Activated T-helper 17 cell treated with anti-CD3 and anti-CD28 coated beads, Interleukin-2, amount 50 U/mL, for 72 hours (primary cell): ENCODE measurements at places on chromosomes 13 and 19.

DNA sequence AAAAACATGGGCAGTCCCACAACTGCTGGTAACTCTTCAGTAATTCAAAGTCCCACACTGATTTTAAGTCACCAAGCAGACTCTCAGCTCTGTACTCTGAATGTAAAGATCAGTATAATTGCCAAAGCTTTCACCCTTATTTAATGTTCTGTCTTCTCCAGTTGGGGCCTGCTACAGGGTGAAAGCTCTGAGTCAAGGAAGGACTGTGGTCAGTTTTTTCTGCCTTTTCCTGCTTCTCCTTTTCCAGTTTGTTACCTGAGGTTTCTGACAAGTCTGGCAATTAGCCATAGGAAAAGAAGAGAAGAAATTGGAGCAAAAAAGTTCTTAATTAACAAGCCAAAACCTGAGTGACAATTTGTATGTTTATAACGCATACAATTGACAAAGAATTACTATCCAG lies 279.3 kb downstream of the RBM26 start:
- ATAC-seq = no peak

DNA sequence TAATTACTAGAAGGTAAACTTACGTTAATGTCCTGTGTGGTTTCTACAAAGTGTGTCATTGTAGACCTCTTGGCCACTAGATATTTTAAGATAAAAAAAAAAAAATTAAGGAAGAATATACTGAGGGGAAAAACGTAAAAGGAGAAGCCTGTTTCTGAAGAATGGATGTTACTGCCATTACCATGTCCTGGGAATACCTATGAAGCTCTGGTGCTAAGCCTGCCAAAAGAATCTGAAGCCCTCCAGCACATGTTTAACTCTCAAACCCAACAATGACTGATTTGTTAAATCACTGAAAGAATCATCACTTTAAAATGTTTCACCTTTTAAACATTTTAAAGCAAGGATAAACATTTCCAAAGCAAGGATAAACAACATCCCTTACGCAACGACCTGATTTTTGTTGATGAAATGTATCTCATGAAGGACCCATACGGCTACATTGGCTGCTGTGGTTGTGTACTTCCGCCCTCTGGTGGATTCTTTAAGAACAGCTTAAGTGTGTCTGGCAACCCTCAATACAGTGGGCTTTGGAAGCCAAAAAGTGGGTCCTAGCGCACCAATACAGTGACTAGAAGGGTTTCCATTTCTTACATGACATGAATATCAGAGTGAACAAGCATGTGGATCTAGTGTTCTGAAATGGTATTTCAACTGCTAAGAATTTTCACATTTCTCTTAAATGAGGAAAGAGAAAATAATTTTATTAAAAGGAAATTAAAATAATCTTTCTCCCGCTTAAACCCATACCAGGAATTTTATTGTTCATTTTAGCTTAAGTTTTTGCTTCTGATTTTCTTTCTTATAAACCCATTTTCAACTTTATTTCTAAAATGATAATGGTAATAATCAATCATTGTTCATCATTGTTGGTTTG lies 74.5 kb upstream of the RAP2A start:
- ATAC-seq = peak; percentile 83

DNA sequence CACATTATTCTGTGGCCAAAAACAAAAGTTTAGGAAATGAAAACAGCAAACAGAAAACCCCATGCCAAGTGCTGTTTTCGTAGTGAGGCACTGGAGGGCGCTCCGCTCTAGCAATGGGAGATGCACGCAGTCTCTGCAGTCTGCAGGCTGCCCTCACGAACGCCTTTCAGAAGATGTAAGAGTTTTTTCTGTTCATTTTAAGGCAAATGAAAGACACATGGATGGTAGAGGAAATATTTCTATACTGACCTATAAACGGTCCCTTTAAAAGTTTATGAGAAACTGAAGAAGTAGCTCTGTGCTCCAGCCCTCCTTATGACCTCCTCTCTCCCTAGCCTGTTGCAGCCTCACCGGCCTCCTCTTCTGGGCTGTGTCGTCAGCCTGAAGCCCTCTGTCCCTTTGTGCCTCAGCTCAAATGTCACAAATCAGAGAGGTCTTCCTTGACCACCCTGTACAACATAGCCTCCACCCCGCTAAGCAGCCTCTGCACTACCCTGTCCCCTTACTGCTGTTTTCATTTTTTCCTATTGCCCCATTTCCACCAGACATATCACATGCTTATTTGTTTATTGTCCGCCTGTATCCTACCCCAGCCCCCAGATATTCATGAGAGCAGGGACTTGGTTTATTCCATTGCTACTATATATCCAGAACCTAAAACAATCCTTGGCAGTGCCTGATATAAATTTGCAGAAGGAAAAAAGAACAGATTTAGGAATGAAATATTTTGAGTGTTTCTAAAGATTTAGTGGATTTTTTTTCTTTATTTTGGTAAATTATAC lies 116.4 kb downstream of the TM9SF2 start:
- ATAC-seq = no peak

DNA sequence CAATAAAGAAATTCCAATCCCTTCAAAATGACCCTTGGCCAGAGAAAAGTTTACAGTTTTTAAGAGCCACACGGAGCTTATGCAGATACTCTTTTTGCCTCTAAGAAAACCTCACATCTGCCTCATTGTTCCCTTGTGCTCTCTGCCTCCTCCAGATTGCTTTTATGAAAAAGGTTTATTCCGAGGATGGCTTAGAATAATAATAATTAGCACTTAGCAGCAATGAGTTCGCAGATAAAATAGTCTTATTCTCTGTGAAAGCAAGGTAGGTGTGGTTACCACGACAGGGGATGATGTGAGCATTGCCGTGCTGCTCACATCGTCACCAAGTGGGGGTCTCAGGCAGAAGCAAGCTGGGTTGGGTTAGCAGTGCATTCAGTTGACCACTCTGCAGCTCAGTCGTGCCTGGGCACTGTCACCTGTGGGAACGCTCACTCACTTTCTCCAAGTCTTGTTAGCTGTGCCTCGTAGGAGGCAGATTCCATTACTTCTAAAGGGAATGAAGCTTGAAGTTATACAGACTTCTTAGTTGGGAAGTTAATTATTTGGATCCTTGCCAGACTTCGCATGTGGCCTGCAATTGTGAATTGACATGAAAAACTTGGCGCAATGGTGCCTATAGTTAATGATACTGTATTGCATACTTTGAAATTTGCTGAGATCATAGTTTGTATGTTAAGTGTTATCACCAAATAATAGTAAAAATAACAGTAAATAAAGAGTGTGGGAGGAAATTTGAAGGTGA lies 157.2 kb downstream of the MYO16 start:
- no peak for ATAC-seq

DNA sequence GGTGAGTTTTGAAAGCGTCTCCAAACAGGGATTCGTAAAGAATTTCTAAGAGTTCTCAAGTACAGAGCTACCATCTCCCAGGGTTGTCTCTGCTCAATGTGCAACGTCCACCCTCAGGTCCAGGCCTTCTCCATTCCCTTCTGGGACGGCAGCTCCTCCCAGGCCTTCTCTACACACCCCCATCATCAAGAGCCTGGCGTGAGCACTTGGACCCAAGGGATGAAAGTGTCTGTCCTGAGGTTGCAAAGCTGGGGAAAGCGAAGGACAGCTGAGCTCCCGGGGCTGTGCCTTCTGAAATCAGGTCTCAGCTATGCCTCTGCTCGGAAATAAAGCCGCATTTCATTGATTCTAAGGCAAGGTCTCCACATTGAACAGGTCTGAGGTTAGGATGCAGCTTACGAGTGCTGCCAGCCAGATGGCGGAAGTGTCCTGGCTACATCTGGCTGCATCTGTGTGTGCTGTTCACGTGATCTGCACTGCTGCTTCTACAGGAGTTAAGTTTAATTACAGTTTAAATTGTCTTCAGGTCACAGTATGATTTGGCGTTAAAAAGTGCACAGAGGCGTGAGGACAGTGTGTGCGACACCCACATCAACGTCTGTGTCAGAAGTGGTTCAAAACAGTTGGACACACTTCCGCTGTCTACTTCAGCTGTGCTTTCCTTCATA lies 27.0 kb upstream of the MIER2 start:
- no peak for ATAC-seq

GRCh38 chr13:53920916-53921315 lies 892.3 kb downstream of the OLFM4 start:
- no peak for ATAC-seq

DNA sequence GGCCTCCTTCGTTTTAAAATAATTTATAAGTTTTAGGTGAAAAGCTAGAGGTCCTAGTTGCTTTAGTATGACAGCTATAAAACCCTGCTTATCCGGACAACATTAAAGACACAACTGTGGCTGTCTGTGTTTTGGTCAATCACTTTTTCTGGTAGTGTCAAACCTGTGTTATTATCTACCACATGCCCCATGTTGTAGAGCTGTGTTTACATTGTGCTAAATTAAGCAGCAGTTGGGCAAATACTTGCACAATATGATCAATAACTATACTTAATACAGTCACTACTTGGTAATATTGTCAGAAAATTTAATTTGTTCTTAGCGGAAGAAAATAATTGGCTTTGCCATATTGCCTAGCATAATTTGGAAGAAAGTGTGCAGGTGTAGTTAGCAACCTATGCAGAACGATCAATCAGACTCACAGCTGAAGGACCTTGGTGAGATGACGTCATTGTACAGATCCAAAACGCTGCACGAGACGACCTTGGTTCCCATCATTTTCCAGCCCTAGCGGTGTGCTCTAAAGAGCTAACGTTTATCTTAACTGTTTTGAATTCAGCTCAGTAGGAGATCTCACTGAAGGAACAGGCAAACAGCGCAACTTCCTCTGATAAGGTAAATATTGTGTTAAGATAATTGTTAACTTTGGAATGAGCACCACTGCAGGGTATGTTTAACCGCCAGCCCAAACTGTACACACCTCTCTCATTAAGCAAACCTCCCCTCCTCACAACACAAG lies 476.6 kb downstream of the IRS2 start:
- no peak for ATAC-seq
